ENCODE measurements at places on chromosomes 3 and 15.

- DNase-seq, result no peak
These were observed 79.3 kb upstream of the SKOR1 start for GRCh38 chr15:67746022-67746421.

DNA sequence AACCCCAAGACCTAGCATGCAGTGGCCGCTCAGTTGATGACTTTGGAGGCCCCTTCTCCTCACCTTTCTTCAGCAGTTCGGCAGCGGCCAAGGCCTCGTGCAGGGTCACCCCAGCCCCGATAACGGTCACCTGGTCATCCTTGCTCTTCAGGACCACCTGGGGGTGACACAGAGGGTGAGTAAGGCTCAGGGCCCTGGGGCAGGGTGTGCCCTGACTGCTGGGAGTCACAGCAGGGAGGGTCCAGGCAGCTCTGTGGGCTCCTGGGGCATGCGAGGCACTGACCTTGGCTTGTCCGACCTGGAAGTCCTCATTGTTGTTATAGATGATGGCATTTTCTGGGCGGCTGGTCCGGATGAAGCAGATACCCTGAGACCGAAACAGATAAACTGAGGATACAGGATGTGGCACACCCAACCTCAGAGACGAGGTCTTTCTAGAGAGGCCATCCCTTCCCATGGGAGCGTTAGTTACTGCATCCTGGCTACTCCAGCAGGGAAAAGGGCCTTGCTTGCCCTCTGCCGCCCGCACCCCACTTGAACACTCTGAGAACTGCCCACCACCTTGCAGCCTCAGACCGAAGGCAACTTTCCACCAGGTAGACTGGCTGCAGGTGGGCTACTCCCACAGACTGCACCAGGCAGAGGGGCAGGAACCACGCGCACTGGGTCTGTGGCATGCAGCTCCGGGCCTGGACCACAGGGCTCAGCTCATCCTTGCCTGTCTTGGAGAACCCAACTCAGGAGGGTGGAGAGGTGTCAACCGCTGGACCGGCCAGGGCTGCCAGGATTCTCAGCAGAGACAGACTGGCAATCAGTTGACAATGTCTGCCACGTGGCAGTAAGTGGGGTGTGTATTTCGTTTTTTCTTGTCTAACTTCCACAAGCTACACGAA lies 27.6 kb downstream of the TKT start:
- DNase-seq, result no peak

- no peak for DNase-seq
These were observed 160.2 kb downstream of the XXYLT1 start for GRCh38 chr3:195110647-195111318.

- no peak for DNase-seq
These were observed 10.8 kb downstream of the MESD start for GRCh38 chr15:80978685-80979329.

- no peak for DNase-seq
These were observed 4.4 kb upstream of the ENTPD3 start for GRCh38 chr3:40382617-40382979.

Data from activated naive CD8-positive, alpha-beta T cell treated with anti-CD3 and anti-CD28 coated beads, Interleukin-2, amount 50 U/mL, for 16 hours (primary cell).